NCI-H460 (cell line): ENCODE measurements at places on chromosomes 3 and 15.

- no peak for DNase-seq
These were observed 49.8 kb downstream of the NIPA2 start for GRCh38 chr15:22888120-22888859.

DNA sequence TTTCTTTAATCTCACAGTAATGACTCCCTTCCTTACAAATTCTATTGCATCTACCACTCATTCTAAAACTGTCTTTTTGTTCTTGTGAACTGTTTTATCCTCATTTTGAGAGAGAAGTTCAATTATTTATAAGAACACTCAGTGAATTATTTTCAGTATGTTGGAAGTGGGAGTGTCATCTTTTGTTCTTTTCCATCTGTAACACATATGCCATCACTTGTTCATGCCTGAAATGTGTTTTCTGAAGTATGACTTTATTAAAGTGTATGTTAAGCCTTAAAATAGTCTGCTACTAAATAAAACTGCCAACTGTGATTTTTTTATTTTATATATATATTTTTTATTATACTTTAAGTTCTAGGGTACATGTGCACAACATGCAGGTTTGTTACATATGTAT lies 623.0 kb upstream of the CBLB start:
- no peak for DNase-seq

DNA sequence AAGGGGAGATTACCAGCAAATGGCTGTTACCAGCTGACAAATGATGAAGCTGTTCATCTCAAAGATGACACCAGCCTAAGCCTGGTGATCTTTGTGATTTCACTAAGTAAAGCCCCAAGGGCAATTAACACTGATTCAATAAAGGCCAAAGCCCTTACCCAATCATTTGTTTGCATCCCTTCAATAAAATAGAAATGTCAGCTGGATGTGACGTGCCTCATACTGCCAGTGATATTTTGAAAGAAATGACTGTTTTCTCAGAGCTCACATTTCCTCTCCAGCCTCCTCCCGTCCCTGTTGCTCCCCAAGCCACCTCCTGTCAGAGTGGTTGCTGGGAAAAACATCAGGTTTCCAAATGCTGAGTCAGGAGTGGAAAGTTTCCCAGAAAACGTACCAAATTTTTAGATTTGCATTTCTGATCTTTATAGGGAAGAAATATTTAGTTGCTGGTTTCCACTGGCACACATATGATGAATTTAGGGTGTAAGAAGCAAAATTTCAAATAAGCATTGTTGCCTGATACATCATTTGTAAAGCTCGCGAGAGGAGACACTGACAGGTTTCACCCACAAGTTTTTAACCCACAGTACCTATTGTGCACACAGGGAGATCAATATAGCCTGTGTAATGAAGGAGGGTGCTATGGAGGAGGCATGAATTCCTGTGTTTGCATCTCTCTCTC lies 21.0 kb downstream of the C2CD4A start:
- peak; percentile 84 for DNase-seq

DNA sequence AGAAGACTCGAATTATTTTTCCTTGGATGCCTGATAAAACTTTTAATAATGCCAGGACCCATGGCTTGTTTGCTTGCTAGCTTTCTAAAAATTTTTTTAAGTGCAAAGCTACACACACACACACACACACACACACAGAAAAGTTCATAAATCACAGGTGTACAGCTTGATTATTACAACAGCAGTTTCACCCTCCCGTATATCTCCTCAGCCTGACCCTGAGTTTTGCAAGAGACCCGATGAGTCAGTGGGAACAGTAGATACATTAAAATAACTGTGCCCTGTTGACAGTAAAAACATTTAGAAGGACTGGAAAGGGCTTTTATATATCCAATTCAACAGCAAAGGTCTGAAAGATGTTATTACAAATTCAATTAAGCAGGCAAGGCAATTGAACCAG lies 46.7 kb downstream of the EMC4 start:
- DNase-seq: no peak

DNA sequence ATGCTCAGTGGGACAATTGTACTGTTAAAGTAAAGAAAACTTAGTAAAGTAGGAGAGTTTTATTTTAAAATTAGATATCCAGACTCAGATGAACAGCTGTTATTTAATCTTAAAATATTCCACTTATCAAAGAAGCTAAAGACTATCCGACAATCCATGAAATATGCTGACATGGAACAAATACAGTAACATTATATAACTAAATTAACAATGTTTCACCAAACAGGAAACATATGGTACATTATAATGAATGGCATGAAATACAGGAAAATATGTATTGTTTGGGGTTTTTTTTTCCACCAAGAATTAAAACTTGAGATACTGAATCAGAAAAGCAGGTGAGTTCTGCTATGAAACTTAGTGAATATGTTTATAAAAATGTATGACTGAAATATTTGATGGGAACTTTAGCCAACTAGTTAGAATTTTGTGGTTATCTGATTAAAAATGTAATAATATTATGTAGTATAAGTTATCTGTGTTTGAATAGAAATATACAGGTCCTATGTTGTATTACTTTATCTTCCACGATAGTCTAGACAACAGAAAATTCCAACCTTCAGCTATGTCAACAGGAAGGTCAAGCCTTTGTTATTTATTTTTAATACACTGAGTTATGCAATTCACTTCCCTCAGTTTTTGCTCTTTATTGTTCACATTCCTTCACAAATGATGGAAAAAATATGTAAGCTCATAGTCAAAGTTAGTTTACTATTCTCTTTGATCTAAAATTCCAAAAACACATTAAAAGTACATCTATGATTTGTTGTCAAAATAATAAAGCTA lies 72.7 kb downstream of the UACA start:
- no peak for DNase-seq

GRCh38 chr3:96900031-96900430 lies 85.6 kb downstream of the EPHA6 start:
- DNase-seq: no peak

- no peak for DNase-seq
These were observed 48.8 kb downstream of the CCDC12 start for GRCh38 chr3:46927718-46928073.

DNA sequence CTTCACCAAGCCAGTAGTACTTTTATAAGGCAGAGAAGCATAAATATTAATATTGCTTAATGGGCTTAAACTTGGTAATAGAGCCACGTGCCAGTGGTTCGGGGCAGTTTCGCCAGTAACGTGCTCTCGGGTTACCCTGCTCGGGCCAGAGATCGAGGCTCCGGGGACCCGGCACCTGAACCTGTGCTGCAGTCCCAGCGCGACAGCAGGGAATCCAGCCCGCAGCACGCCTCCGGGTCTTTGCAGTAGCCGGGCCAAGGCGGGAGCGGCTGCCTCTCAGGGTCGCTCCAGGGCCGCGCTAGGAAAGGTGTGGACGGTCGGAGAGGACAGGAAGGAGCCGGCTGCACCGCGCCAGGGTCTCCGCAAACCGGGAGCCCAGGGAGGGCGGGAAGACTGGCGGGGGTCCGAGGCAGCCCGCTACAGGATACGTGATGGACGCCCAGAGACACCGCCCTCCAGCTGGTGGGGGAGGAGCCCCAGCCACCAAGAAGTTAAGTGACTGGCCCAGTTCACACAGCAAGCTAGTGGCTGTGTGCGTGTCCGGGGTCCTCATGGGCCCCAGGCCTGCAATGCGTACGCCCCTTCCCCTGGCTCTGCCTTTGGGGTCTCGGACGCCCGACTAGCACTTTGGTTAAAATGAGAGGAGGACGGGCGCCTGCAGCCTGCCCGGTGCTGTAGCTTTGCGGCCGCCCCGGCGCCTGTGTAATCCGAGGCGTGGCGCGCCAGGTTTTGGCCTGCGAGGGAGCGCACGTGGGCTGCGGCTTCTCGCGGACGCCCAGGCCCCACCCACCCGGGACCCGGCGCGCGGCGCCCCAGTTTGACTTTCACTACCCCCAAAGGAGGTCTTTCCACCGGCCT lies 1.2 kb upstream of the PDE8A start:
- DNase-seq: peak; percentile 78

- DNase-seq: no peak
These were observed 58.6 kb downstream of the UACA start for GRCh38 chr15:70704731-70705130.

- DNase-seq: no peak
These were observed 6.5 kb downstream of the DCBLD2 start for GRCh38 chr3:98894791-98895576.

- no peak for DNase-seq
These were observed 325.2 kb upstream of the MEIS2 start for GRCh38 chr15:37425541-37425940.

DNA sequence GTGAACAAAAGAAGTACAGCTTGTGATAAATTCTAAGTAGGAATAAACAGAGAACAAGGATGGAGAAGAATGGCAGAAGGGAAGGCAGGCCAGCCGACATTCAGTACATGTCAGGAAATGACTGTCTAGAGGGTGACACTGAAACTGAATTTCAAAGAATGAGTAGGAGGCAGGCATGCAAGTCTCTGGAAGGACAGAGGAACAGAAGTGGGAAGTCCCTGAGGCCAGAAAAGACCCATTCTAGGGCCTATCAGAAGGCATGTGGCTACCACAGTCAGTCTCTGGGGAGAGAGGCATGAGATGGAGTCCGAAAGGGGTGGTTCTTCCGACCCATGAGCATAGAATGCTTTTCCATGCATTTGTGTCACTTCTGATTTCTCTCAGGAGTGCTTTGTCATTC lies 243.5 kb upstream of the UBE2E2 start:
- no peak for DNase-seq

GRCh38 chr3:61848885-61849284 lies 287.5 kb downstream of the PTPRG start:
- no peak for DNase-seq

- no peak for DNase-seq
These were observed 392.5 kb downstream of the FOXP1 start for GRCh38 chr3:71191031-71191482.

- no peak for DNase-seq
These were observed 1457.1 kb upstream of the GBE1 start for GRCh38 chr3:83218383-83219200.

GRCh38 chr15:67922971-67923945 lies 83.4 kb upstream of the RNU6-1 start:
- DNase-seq: no peak

DNA sequence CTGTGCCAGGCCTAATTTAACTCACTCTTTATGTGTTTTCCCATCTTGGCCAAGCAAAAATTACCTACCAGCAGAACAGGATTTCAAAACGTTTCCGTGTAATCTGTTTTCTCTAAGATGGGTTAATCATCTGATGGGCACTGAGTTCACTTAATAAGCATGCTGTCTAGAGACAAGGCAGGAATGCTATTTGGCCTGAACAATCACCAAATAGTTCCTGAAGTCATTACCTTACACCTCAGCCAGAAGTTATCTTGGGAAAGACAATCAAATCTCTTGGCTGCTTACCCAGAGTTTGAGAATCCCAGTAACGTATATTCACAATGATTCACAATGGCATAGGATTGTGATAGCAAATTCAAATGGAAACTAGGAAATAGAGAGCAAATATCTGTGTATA lies 779.1 kb downstream of the CADM2 start:
- DNase-seq: no peak

DNA sequence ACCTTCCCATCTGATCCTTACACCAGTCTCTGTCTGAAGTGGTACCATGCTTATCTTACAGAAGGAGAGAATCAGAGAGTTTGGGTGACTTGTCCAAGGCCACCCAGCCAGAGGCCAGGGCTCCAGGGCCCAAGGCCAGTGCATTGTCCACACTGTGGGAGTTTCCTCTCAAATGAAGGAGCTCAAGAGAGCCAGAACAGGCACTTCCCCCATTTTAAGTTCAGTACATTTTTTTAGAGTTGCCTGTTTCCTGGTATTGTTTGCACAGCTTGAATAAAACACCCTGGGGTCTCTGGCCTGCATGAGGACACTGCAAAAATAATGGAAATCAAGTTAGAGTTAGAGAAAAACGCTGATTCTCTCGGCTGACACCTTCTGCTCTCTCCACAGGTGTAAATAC lies 284.0 kb downstream of the SQOR start:
- DNase-seq: no peak

- DNase-seq: no peak
These were observed 1.5 kb downstream of the ARHGEF3 start for GRCh38 chr3:56800130-56800831.

DNA sequence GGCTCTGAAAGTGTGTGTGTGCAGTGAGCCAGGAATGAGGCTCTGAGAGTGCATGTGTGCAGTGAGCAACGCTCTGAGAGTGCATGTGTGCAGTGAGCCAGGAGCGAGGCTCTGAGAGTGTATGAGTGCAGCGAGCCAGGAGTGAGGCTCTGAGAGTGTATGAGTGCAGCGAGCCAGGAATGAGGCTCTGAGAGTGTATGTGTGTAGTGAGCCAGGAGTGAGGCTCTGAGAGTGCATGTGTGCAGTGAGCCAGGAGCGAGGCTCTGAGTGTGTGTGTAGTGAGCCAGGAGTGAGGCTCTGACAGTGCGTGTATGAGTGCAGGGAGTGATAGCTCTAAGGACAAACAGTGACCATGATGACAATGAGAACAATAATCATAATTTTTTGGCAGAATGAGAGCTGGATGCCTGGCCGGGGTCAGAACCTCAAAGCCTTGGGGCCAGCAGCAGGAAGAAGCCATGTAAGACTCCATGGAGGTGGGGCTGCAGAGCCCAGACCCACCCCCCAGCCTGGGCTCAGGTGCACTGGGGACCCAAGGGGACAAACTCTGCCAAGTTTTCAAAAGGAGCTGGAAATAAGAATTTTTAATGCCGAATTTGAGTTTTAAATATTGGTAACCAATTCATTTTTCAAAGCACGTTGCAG lies 85.7 kb upstream of the PRR20G start:
- DNase-seq: no peak

DNA sequence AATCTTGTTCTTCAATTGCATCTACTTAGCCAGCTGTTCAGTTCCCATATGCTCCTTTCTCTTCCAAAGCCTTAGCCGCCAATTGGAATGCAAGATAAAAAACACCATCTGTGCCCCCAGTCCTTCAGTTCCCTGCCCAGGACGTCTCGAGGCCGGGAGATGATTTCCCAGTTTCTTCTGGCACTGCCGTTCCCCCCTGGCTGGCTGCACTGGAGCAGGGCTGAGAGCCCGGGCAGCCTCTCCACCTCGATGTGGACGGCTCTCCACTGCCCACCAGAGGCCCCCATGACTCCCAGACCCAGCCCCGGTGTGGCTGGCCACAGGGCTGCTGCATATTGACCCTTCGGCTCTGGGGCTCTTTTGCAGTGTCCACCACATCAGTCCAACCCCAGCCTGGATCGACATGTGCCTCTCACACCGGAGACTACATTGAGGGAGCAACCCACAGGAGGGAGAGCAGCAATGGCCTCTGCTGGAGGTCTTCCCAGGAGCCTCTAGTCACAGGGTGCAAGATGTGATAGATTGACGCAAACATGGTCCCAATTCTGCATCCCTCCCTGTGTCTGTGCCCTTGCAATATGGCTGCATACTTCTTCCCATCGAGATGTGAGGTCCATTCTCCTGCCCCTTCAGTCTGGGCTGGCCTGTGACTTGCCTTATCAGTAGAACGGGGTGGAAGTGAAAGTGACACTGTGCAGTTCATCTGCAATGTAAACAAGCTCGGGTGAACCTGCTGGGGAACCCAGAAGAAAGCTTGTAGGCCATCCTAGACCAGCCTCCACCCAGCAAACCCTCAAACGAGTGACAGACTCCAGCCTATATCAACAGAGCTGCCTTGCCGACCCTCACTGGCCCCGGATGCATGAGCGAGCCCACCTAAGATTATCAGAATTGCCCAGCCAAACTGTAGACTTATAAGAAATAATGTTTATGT lies 52.3 kb upstream of the PRR20G start:
- DNase-seq: no peak
